ENCODE measurements at places on chromosomes 16 and 17.

- DNase-seq = no peak
Measured at GRCh38 chr16:20844054-20844453, 37.7 kb downstream of the REXO5 start.

DNA sequence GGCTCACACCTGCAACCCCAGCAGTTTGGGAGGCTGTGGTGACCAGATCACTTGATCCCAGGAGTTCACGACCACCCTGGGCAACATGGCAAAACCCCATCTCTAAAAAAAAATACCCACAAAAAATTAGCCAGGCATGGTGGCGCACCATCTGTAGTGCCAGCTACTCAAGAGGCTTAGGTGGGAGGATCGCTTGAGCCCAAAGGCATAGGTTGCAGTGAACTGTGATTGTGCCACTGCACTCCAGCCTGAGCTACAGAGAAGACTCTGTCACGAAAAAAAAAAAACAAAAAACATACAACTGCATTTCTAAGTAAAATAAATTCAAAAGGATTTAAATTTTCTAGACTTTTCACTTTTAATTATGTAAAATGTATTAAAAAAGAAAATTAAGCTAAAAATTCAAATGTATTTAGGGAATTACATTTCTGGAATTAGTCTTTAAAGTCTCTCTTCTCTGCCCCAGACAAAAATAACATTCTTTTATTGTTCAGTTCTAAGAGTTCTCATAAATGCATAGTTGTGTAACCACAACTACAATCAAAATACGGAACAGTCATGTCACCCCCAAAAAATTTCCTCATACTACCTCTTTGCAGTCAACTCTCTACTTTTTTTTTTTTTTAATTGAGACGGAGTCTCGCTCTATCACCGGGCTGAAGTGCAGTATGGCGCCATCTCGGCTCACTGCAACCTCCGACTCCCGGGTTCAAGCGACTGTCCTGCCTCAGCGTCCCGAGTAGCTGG lies 14.1 kb downstream of the FAM222B start:
- no peak for DNase-seq

- DNase-seq = no peak
Measured at GRCh38 chr17:18070861-18071340, 16.8 kb upstream of the DRG2 start.

- no peak for DNase-seq
Measured at GRCh38 chr16:23465179-23465578, 12.2 kb upstream of the COG7 start.

DNA sequence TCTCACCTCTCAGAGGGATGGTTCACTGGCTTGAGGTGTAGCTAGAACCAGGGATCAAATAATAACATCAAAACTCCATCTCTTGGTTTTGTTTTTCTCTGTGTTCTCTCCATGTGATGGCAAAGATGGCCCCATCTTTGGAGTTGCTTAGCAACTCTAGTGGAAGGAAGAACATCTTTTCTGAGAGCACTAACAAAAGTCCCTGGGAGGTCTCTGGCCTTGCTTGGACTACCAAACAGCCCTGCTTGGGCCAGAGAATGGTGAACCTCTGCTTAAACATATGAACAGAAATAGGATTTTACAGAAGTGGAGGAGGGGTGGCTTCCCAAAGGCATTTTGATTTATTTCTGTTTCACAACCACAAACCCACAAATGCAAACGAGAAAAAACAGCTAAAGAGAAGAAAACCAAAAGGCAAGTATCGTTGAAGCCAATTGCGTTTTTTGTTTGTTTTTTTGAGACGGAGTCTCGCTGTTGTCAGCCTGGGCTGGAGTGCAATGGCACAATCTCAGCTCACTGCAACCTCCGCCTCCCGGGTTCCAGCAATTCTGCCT lies 13.2 kb downstream of the GABARAPL2 start:
- DNase-seq = no peak

DNA sequence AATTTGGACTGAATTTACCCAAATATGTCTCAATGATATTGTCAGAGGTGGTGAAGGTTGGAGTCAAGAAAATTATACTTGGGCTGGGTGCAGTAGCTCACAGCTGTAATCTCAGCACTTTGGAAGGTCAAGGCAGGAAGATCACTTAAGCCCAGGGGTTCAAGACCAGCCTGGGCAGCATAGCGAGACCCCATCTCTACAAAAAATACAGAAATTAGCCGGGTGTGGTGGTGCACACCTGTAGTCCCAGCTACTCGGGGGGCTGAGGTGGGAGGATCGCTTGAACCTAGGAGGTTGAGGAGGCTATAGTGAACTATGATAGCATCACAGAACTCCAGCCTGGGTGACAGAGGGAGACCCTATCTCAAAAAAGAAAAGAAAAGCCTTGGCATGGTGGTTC lies 40.9 kb downstream of the LAT start:
- DNase-seq = no peak

GRCh38 chr17:18184143-18185031 lies 759 bp downstream of the ALKBH5 start:
- no peak for DNase-seq

GRCh38 chr17:40813804-40814203 lies 8.6 kb downstream of the KRT10 start:
- DNase-seq = no peak

DNA sequence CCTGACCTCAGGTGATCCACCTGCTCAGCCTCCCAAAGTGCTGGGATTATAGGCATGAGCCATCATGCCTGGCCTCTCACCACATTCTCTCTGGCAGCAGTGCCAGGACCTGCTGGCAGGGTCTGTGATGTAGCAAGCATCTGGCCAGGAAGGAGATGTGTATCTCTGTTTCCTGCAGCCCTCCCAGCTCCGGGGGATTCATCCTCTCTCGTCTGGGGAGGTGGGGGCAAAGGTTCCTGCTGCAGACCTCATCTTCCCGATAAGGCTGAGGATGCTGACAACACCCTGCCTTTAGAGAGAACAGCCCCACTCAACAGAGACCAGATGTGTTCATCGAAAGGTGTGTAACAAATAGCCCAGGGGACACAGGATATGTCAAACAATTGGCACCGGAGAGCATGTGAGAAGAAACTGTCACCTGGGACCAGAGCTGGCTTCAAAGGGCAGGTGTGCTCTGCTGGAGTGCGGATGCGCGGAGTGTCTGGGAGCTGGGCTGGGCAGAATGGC lies 54.8 kb upstream of the SEC14L1 start:
- peak; percentile 94 for DNase-seq

GRCh38 chr17:4948166-4948930 lies at the start of gene PFN1:
Gene PFN1 (minus strand): TSS chr17:4948530. CDS start chr17:4948394, 136 bp downstream.
- peak; percentile 75 for DNase-seq

DNA sequence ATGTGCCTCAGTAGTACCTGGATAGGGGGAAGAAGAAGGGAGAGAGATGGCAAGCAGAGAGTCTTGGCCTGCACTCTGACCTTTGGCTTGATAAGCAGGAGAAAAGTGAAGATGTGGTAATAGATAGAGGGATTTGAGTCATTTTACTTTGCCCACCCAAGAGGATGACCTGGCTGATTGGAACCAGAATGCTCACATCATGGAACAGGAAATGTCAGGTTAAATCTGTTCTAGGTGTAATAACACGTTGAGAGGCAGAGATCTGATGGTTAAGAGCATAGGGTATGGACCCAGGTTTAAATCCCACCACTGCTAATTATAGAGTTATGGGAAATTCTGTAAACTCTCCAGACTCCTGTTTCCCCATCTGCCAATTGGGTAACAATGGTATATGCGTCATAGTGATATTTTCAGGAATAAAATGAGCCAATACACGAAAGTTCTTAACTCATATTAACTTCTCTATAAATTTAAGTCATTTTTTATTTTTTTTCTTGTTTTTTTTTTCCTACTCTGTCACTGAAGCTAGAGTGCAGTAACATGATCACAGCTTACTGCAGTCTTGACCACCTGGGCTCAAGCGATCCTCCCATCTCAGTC lies 8.1 kb upstream of the CCL18 start:
- no peak for DNase-seq

GRCh38 chr17:81926451-81927151 lies 934 bp downstream of the MAFG start:
- no peak for DNase-seq

DNA sequence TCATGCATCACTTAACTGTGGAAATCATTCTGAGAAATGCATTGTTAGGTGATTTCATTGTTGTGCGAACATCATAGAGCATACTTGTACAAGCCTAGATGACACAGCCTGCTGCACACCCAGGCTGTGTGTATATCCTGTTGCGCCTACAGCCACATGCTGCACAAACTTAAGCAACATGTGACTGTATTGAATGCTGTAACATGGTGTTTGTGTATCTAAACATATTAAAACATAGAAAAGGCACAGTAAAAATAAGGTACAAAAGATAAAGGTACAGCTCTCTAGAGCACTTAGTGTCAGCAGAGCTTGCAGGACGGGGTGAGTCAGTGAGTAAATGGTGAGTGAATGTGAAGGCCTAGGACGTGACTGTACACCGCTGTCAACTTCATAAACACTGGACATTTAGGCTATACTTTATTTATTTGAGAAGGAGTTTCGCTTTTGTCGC lies 11.9 kb downstream of the FOXK2 start:
- no peak for DNase-seq

DNA sequence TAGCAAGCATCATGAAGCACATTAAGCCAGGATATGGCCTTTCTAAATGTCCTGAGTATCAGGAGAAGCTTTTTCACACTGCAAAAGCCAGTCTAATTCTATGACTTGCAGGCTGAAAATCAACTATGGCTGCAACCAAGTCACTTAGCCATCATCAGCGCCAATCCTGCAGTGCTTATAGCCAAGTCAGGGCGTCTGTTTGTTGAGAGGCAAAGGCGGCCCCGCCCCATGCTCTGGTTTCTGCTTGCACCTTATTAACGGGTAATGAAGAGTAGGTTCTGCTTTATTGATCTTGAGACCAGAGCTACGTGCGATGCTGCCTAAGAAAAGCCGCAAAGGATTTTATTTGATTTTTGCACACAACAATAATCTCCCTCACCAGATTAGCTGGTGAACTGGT lies 88.4 kb downstream of the CDH13 start:
- no peak for DNase-seq

GRCh38 chr17:10574324-10574723 lies 24.9 kb upstream of the MYH2 start:
- DNase-seq = no peak

- DNase-seq = no peak
Measured at GRCh38 chr17:48860034-48860433, 29.2 kb downstream of the CALCOCO2 start.

DNA sequence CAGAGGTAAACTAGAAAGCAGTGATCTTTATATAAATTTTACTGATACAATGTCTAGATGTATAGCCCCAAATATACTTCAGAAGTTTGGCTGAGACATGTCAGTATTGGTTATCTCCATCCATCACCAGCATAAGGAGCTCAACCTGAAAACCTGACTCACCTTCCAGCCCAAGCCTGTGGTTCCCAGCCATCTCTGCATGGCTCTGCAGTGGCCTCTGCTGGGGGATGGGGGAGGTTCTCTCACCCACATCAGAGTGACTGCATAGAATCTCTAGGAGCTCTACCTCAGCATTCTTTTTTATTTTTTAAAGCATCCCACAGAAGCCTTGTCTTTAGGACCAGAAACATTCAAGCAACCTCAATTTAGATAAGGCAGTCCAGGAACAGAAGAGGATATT lies 27.3 kb downstream of the USP7 start:
- DNase-seq = peak; percentile 16

GRCh38 chr17:31114956-31115555 lies 20.3 kb downstream of the NF1 start:
- DNase-seq = no peak

GRCh38 chr16:67013823-67014633 lies 14.9 kb upstream of the CBFB start:
- DNase-seq = peak; percentile 57

GRCh38 chr16:85098565-85098964 lies 13.7 kb downstream of the CIBAR2 start:
- no peak for DNase-seq

DNA sequence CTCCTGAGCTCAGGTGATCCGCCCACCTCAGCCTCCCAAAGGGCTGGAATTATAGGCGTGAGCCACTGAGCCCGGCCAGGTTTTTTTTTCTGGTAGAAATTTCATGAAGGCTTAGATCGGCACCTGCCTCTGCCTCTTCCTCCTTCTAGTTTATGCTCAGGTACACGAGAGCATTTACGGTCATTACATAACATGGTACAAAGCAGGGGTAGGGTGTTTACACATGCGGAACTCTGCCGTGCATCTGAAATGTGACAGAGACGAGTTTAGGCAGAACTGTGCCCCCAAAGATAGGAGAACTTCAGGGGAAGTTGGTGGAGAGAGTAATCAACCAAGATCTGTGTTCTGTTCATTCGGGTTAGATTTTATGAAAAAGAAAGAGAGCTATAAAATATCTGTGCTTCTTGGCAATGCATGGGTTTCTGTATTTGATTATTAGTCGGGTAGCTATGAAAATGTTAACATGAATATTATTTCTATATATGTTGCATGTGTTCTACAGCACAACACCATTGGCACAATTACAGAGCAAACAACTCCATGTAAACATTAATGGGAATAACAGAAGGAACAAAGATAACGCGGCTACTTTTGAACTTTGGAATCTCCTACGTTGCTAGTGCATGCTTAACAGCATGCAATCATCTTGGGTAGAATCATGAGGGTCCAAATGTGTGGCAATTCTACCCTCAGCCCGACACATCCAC lies 23.5 kb upstream of the MAP2K6 start:
- DNase-seq = no peak

DNA sequence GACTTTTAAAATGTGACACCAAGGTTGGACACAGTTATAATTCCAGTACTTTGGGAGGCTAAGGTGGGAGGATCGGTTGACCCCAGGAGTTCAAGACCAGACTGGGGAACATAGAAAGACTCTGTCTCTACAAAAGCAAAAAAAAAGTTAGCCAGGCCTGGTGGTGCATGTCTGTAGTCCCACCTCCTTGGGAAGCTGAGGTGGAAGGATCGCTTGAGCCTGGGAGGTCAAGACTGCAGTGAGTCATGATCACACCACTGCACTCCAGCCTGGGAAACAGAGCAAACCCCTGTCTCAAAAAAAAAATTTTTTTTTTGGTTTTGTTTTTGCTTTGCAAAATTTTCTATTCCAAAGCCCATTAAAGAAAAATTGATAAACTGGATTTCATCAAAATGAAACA lies 281.4 kb downstream of the BCAS3 start:
- DNase-seq = no peak

DNA sequence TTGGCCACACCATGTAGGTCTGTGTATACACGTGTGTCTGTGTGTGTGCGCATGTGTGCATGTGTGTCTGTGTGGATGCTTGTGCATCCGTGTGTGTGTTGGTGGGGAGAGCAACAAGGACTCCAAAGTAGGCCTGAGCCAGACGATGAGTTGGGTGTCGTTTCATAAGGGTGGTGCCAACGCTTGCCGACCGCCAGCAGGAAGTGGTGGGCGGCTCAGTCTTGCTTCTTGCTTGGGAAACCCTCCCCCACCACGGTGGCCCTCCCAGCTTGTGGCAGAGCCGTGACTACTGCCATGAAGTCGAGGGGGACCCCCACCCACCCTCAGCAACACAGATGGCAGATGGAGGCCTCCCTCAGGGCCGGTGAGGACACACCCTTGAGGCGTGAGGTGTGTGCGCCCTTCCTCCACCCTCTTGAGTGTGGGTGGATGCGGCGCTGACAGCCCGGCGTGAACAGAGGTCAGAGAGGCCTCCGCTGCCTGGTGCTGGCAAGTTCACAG lies 17.5 kb downstream of the SBK1 start:
- no peak for DNase-seq
